ENCODE measurements at places on chromosomes 5 and 9.

GRCh38 chr5:126982926-126983873 is 47.2 kb downstream of the MARCHF3 start:
- no peak for DNase-seq

GRCh38 chr9:107810461-107810961 is 320.9 kb upstream of the KLF4 start:
- DNase-seq: no peak

- DNase-seq: no peak
Measured at GRCh38 chr5:74281166-74281565, 359.4 kb downstream of the ENC1 start.

DNA sequence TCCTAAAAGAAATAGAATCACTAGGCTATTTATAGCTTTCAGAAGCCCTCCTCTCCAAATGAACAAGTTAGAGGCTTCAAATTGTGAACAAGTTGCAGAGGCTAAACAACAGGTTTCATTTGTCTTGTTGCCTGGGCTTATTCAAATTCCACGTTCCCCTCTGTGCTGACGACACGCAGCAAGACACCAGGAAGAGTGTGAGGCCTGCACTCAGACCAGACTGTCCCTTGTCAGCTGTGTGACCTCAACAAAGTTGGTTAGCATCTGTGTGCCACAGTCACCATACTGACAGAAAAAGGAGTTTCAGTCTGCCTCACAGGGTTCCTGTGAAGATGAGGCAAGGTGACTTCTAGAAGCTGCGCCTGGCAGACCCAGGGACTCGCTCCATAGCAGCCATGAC is 22.1 kb upstream of the GABBR2 start:
- no peak for DNase-seq

DNA sequence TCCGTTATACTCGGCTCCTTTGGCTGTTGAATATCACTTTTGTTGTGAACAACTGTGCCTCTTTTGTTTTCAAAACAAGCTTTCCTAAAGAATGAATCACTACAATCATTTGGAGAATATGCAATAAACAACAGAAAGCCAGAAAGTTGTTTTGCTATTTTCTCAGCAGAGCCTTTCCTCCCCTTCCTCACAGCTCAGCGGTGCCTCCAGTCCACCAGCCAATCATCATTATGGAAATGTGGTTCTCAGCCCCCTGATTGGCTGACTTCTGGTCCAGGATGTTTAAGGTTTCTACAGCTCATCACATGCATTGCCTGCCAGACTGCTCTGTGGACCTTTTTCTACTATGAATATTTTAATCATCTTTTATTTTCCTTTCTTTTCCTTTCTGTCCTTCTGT is 9.1 kb upstream of the ZNF608 start:
- DNase-seq: peak; percentile 31

DNA sequence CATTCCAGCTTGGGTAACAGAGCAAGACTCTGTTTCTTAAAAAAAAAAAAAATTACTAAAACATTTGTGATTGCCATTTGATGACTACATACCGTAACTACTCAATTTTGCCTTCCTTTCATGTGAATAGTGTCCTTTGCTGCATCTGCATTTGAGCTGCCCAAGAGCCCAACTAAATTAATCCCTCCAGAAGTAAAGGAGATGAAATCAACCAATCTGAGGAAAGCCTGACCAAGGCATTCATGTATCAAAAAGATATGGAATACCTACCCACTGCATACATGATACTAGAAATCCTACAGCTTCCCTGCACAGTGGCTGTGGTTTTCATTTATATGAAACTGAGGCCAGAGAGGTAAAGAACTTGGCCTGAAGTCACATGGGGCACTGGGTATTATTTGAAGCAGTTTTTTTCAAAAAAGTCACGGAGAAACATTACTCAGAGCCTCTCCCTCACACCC is 177.5 kb downstream of the AOPEP start:
- peak; percentile 79 for DNase-seq

- DNase-seq: no peak
Measured at GRCh38 chr5:151577566-151577965, 13.6 kb downstream of the FAT2 start.

DNA sequence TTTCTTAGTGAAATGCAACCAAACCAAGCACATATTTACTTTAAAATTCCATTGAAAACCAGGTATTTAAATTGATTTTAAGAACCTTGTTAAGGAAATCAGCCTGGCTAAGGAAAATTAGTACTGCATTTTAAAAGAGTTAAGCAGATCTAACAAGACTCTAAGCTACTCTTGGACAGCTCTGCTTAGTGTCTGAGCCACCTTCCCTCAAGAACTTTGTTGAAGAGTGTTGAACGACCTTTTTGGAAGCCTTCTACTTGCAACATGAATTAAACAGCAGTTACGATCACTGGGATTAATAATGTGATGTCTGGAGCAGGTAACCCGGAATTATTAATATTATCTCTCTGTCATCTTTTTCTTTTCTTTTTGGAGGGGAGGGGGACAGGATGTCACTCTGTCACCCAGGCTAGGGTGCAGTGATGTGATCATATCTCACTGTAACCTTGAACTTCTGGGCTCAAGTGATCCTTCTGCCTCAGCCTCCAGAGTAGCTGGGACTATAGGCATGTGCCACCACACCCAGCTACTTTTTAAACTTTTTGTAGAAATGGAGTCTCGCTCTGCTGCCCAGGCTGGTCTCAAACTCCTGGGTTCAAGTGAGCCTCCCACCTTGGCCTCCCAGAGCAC is 74.7 kb downstream of the ANKRD55 start:
- no peak for DNase-seq

- no peak for DNase-seq
Measured at GRCh38 chr5:115160975-115161475, 8.7 kb downstream of the TRIM36 start.

- DNase-seq: no peak
Measured at GRCh38 chr5:11602298-11602697, 301.9 kb downstream of the CTNND2 start.

GRCh38 chr9:18002718-18003438 is 424.0 kb downstream of the SH3GL2 start:
- no peak for DNase-seq

GRCh38 chr5:17012289-17012688 is 76.2 kb upstream of the MYO10 start:
- peak; percentile 76 for DNase-seq

DNA sequence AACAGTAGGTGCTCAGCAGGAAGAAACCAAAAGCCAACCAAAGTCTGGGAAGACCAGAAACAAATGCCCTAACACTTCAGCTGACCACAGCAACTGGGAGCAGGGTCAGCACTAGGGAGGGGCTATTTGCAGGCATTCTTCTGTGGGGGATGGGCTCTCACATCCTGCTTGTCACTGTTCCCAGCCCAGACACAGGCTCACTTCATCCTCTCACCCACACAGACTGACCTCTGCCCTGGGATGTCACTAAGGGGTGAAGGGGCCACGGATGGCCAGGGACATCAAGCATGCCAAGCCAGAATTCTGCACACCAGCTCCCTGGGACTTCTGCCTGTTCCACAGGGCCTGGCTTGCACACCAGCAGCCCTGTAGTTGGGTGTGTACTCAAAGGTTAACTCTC is 28.7 kb downstream of the GFRA3 start:
- DNase-seq: no peak

DNA sequence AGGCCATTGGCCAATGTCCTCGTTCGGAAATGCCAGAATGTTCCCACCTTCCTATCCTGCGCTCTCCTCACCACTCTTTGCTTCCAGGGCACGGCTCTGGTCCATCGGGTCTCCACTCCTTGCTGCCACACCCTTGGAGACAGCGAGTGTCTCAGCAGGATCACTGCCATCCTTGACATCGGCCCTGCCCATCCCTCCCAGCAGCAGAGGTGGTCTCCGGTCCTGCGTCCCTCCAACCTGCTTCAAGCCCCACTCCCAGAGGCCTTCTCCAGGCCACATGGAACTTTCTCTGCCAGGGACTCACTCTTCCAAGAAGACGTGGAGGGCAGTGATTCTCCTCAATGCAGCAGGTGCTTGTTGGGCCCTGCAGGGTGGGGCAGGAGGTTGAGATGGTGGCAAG is 42.7 kb downstream of the IRX2 start:
- DNase-seq: no peak

GRCh38 chr5:19728571-19728970 is 259.4 kb downstream of the CDH18 start:
- DNase-seq: no peak

- no peak for DNase-seq
Measured at GRCh38 chr9:126337729-126338372, 11.2 kb downstream of the MVB12B start.

DNA sequence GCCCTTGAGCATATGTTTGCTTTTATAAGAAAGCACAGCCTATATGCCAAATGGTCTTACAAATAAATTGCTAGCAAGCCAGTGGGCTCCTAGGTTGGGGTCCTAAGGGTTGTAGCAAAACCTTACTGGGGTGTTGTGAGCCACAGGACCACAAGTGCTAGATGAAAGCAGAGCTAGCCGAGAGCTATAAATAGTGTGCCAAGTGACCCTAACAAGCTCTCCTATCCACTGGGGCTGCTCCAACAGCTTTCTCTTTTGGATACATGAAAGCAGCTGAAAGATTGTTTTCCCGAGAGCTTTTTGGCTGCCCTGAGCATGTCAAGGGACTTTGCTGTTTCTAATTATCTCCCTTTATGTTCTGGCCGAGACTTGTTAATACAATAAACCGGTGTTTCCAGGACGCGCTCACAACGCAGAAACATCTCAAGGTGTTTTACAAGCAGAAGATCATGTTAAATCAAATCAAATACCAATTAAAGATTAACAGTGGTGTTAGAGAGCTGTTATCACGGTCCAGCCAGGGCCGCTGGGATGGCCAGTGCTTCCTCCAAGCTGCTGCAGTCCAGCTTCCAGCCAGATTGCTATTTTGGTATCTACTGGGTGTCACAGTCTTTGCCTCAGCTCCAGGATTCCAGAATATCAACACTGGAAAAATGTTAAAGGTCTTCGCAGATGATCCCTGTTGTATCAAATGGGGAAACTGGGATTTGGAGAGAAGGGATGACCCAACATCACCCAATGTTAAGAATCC is 351.0 kb downstream of the ASTN2 start:
- DNase-seq: no peak

- peak; percentile 27 for DNase-seq
Measured at GRCh38 chr5:61910771-61911170, 395.2 kb upstream of the KIF2A start.

DNA sequence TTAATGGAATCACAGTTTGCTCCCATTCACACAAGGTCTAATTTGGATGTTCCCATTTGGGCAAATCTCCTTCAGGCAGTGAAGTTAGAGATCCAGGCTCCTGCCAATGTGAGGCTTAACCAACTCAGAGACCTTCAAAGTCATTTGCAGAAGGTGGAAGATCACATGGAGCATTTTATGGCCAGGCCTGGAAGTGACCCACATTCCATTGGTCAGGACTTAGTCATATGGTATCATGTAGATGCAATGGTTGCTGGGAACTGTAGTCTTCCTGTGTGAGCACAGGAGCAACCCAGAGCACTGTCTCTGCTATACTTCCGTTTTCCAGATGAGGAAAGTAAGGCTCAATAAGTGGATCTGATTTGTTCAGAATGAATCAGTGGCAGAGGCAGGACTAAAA is 292.7 kb upstream of the SMARCA2 start:
- DNase-seq: no peak

Data from fibroblast of skin of right biceps (primary cell).